ENCODE measurements at places on chromosomes 4 and X. TPM values are rescaled to one million over a fixed set of nuclear protein-coding genes. Genes with fewer than 3 reads are reported as not detected.

DNA sequence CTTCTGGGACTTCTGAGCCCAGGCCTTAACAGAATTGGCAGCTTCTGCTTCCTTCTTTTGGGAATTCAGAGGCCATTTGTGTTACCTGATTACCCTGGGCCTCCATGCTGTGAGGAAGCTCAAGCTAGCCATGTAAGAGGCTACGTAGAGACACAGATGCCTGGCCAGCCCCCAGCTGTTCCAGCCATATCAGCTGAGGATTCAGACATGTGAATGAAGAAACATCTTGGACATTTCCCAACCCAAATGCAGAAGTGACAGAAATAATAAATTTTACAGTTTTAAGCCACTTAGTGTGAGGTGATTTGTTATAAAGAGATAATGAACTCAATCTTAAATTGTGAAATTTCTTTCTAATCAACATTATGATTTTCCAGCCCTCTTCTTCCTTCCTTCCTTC is 18.7 kb upstream of the ZNF827 start:
- DNase-seq = no peak

DNA sequence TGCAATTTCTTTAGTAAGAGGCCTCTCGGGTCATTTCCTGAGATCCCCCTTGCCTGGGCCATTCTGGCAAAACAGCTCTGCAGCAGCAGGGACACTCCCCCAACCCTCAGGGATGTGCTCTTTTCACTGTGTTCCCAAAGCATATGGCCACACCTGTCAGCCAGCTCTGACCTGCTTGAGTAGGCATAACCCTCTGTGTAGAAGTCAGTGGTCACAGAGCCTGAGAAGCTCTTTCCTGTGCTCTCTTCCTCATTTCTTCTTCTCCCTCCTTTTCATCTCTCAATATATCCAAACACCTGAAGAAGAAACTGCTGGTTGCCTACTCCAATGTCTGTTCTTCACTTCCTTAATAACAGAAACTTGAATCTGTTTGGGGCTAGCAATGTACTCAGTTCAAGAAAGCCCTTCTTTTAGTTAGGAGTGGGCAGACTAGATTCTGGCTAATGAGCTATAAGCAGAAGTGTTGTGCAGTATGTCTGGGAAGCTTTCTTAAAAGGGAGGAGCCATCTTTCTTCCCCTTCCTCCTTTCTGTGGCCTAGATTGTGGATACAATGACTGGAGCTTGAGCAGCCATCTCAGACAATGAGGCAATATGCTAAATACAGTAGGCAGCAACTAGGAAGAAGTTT is 73.3 kb downstream of the PRPS1 start:
- no peak for DNase-seq

ATOH1 gene
- total RNA-seq = not detected

FAM241A gene
- 3.2 TPM for total RNA-seq

PCDH10 gene
- total RNA-seq = not detected

Measured in naive thymus-derived CD8-positive, alpha-beta T cell (primary cell).